ENCODE measurements at places on chromosomes 6 and 20.

- no peak for DNase-seq
These were observed 3.7 kb downstream of the GRIK2 start for GRCh38 chr6:101397199-101397598.

GRCh38 chr6:34120953-34121675 lies 24.8 kb downstream of the GRM4 start:
- no peak for DNase-seq

- DNase-seq: no peak
These were observed 88.7 kb downstream of the SLC23A2 start for GRCh38 chr20:4912380-4913142.

GRCh38 chr6:5981126-5982026 lies 25.3 kb downstream of the NRN1 start:
- DNase-seq: no peak
